Activated gamma-delta T cell treated with anti-CD3 and anti-CD28 coated beads, Interleukin-2, amount 50 U/mL, for 16 hours (primary cell): ENCODE measurements at places on chromosomes 6 and 20.

- DNase-seq = no peak
These were observed 25.7 kb downstream of the SLC2A4RG start for GRCh38 chr20:63765082-63765873.

GRCh38 chr6:146106532-146106931 lies 77.7 kb downstream of the GRM1 start:
- no peak for DNase-seq

DNA sequence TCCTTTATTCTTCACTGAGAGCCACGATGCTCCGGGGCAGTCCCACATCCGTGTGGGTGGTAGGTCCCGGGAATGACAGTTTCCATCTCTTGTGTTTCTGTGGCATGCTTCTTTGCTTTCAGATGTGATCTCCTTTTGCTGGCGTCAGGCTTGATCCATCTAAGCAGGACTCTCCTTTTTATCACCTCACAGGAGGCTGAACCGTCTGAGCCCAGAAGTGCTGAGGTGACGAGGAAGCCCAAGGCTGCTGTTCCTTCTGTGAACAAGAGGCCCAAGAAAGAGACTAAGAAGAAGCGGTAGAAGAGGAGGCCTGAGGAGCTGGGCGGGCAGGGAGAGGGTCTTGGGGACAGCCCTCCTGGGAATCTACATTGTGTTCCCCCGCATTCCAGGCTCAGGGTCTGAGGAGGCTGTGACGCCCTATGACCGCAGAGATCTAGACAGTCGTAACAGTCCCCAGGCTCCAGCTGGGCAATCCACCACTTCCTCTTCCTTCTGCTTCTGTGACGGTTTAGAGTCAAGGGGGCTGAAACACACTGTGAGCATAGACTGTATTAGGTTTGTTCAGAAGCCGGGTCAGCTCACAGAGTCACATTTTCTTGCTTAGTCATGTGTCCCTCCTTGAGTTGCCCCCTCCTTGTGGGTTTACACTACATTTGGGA lies 26.8 kb downstream of the MANBAL start:
- no peak for DNase-seq

GRCh38 chr6:89886378-89887120 lies 7.7 kb upstream of the GJA10 start:
- no peak for DNase-seq
